CD4-positive, alpha-beta T cell treated with Interleukin-17A for 1 hour (primary cell): ENCODE measurements at places on chromosomes 6 and 20.

DNA sequence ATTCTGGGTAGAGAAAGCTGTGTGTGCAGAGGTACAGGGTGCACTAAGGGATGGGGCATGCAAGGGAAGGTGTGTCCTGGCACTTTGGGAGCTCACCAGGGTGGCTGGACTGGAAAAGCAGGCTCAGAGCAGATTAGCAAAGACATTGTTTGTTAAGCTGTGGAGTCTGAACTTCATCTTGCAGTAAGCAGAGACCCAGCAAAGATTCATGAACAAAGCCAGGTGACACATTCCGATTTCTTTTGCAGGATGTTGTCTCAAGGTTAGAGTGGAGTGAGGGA lies 28.8 kb downstream of the DUSP22 start:
- no peak for DNase-seq

- DNase-seq = no peak
Observed at GRCh38 chr6:15956205-15957106, 172.4 kb upstream of the MYLIP start.

GRCh38 chr20:3222635-3223600 lies 13.6 kb downstream of the ITPA start:
- DNase-seq = peak; percentile 20

DNA sequence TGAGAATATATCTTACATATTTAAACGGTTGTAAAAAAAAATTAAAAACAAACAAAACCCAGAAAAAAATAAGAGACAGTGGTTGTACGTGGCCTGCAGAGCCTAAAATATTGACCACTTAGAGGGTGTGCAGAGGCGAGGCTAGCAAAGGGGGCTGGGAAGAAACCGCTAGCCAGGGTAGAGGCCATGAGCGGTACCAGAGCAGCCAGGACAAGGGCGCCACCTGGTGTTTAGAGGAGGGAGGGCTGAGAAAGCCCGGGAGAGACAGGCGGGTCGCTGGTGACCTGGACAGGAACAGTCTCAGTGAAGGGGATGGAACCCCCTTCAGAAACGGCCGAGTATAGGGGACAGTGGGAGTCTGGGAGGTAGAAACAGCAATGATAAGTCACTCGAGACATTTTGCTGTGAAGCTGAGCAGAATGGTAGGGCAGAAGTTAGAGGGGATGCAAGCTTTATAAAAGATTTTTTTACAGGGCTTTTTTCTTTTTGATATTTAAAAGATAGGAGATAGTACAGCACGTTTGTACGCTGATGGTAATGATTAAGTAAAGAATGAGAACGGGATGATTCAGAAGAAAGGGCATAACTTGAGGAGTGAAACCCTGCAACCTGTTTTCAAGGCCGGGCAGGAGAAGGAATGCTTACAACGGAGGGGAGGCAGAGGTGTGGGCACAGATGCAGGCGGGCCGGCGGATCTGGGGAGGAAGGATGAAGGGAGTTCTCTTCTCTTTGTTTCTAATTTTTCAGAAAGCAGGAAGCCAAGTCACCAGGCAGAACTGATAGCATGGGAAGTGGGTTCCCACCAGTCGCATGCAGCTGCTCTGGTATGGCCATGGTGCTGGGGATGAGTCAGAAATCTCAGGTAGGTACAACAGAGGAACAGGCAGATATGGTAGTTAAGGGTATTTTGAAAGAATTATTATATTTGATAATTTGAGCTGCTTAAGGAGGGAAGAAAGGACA lies 76.2 kb downstream of the FAM229B start:
- DNase-seq = peak; percentile 75

- no peak for DNase-seq
Observed at GRCh38 chr6:144155529-144155928, 5.2 kb downstream of the STX11 start.

GRCh38 chr6:151869345-151869744 lies 61.9 kb downstream of the ESR1 start:
- no peak for DNase-seq

- no peak for DNase-seq
Observed at GRCh38 chr6:10745116-10745515, 2.5 kb upstream of the TMEM14B start.

- no peak for DNase-seq
Observed at GRCh38 chr6:119760046-119760445, 410.5 kb upstream of the MAN1A1 start.

- no peak for DNase-seq
Observed at GRCh38 chr6:100891079-100891478, 9.9 kb upstream of the ASCC3 start.

DNA sequence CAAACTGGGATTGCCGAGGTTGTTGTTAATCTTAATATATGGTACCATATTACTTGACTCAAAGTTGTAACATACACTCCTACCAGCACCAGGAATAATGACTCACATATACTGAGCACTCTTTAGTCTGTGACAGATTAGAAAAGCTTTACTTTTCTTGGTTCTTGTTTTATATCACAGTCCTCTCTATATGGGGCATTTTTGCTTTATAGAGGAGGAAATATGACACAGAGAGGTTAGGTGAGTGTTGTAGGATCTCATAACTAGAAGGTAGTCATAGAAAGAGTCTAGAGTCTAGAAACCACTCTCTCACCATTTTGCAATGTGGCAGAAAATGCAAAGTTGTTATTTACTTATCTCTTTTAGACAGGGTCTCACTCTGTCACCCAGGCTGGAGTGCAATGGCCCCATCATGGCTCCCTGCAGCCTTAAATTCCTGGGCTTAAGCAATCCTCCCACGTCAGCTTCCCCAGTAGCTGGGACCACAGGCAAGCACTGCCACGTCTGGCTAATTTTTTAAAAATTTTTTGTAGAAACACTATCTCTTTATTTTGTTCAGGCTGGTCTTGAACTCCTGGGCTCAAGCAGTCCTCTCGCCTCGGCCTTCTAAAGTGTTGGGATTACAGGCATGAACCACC lies 13.4 kb downstream of the TRIM38 start:
- no peak for DNase-seq

DNA sequence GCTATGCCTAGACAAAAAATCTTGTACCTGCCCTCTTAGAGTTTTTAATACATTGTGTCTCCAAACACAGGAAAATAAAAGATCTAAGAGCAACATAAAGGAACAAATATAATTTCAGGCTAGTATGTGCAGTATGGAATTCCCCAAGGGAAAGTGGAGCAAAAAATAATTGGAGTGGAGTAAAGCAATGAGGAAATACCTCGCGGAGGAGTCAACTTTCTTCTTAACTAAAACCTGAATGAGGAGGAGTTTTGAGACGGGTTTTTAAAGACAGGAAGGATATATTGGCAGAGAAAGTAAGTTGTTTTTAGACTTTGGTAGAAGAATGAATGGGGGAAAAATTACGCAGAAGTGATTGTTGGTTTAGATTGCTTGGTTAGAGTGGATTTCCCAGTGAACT lies 14.0 kb downstream of the HIVEP1 start:
- no peak for DNase-seq

- no peak for DNase-seq
Observed at GRCh38 chr6:152573762-152574161, 63.4 kb downstream of the SYNE1 start.

- no peak for DNase-seq
Observed at GRCh38 chr6:140317950-140318349, 943.5 kb upstream of the CITED2 start.

GRCh38 chr6:121247386-121247785 lies 86.9 kb downstream of the TBC1D32 start:
- DNase-seq = no peak

DNA sequence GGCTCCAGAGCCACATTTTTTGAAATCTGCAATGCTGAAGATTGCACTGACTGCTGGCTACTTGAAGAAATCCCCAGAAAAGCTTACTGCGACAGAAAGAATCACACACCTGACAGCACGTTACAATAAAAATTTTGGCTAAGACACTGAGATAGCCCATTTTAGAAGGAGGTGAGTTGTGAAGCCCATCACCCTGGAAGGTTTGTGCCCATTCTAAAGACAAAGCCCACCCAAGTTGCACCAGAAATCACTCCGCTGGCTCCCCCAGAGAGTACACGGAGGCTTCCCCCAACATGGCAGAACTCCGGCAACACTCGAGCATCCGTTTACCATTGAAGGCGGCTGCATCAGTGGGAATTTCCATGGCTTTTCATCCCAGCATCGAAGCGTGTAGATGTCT lies 29.4 kb downstream of the LPA start:
- DNase-seq = no peak

DNA sequence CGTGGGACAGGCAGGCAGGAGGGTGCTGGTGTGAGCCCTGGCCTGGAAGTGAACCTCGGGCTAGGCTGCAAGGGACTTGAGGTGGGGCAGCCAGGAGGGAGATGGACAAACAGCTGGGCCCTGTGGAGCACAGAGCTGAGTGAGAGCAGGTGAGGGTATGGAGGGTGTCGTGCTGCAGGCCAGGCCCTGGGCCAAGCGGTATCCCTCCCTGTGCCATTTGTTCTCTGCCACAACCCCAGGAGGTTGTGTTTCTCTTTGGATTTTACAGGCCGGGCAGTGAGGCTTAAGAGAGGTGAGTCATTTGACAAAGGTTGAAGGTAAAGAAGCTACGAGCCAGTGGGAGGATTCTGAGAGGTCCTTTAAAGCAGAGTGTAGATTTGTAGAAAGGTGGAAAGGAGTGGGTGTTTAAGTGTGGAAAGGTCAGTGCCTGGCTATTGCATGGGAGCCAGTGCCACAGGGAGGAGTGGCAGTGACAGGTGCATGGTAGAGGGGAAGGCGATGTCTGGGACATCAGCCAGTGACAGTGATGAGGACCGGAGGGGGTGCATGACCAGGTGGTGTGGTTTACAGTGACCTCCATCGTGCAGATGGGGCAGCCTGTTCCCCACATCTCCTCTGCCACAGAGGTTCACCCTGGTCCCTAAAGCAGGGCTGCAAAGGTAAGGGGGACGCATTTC lies 39.8 kb downstream of the GMPR start:
- DNase-seq = no peak

GRCh38 chr6:162301128-162301527 lies 426.4 kb downstream of the PRKN start:
- no peak for DNase-seq

- DNase-seq = peak; percentile 65
Observed at GRCh38 chr20:63442100-63442493, 30.4 kb downstream of the KCNQ2 start.

- DNase-seq = no peak
Observed at GRCh38 chr6:33211136-33211535, 2.8 kb downstream of the RING1 start.

DNA sequence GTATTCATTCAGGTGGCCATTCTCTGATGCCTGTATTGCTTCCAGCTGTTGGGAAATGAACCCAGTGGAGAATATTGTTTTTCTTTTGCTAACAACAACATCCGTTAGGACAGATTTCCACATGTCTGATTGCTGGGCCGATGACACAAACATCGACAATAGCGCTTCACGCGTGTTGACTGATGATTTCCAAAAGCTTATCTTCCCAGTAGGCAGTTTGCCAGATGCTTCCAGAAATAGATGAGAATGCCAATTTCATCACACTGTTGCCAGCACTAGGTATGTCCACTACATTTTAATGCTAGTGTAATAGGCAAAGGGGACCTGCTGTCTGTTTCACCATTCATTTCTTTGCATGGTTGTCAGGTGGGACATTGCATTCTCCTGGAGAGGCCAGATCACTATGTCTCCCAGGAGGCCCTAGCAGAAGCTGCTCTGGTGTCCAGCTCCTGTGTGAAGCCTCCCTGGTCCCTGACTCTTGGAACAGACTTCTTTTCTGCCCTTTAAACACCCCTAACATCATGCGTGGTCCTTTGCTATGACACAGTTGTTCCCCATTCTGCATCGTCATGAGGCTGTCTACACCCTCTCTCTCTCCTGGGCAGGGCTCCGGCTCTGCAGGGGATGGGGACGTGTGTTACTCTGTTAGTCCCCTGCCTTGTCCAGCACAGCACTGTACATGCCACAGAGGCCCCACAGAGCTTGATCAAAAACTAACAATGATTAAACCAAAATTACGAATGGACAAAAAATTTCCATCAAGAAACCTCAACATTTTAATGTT lies 181.6 kb downstream of the CDH26 start:
- DNase-seq = no peak

DNA sequence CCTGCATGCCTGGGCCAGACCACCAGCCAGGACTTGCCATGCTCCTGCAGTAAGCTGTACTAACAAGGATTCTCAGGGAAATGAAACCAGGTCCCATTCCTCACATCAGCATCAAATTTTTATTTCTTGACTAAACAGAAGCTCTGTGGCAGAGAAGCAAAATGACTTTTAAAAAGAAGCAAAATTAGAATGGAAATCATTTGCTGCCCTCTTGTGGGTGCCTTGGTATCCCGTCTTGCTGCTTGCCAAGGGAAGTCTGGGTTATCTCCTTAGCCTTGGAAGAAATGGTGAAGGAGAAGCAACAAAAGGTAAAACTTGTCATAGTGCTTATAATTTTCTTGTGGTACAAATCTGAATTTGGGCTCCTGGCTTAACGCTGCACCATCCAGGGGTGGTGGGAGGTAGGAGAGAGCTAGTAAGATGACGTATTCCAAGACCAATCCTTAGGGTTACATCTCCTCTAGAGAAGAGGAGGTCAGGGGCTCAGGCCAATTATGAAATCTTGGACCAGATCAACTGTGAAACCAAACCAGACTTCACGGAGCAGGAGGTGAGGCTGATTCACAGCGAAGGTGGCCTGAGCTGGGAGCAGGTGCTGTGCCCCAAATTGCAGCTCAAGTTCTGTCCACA lies 107.5 kb downstream of the FAXC start:
- no peak for DNase-seq

DNA sequence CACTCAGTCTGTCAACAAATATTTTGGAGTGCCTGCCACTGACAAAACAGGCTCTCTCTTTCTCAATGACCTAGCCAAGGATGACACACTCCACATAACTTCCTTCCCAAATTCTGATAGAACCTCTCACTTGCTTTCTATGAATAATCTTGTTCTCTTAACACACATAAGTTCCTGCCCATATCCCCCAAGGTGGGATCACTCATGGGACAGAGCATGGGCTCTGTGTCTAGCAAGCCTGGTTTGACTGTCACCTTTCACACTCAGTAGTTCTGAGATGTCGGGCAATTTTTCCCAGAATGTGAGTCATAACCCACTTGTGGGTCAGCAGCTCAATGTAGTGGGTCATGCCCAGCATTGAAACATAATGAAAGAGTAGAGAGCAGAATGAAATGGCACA lies 78.1 kb downstream of the LRFN2 start:
- DNase-seq = no peak

GRCh38 chr20:13401596-13401995 lies 180.5 kb downstream of the ISM1 start:
- no peak for DNase-seq

- DNase-seq = no peak
Observed at GRCh38 chr6:109506314-109506713, 23.3 kb upstream of the ZBTB24 start.
